Fibroblast of villous mesenchyme (primary cell): ENCODE measurements at places on chromosomes 12 and 14. TPM values are rescaled to one million over a fixed set of nuclear protein-coding genes. Genes with fewer than 3 reads are reported as not detected.

DNA sequence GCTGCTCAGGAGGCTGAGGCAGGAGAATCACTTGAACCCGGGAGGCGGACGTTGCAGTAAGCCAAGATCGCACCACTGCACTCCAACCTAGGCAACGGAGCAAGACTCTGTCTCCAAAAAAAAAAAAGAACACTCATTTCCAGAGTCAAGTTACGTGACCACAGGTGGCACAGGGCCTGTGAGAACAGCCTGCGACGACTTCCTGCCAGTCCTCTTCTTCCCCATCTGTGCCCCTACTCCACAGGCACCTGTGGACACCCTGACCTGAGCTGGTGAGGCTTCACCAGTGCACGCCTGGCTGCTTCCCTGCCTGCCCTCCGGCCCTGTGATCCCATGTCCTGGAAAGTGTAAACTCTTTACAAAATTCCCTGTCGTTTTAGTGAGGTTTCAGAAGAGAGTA, 77.7 kb downstream of the PPP2R5C start:
- no peak for DNase-seq

DNA sequence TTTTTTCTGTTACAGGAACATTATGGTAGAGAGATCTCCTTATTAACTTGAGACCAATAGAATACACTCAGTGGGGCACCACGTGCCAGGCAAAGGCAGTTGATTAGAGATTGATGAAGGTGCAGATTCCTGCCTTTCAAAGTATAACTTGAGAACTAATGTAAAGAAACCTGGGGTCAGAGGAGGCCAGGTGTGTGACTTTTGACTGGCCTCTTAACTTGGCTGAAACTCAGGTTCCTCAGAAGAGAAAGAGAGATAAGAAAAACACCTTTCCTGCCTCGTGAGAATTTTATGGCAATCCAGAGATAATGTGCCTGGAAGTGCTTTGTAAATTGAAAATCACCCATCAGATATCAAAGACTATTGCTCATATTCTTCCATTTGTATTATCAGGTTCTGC, 110.7 kb upstream of the GZMB start:
- DNase-seq: no peak

GRCh38 chr12:52714887-52715281, 11.6 kb upstream of the KRT77 start:
- no peak for DNase-seq

DNA sequence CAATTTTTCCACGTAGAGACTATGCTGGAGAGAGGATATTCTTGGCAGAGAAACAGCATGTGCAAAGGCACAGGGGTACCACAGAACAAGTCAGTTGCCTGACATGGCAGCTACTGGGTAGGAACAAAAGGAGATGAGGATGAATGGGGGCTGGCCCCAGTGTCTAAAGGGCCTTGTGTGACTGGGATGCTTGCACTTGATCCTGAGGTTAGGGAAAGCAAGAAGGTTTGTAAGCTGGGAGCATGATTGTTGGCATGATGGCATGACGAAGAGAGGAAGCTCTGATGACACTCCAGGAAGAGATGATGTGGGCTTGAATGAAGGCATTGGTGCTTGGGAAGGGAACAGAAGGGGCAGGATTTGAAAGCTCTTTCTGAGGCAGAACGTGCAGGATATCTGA, 139.1 kb downstream of the ZFP36L1 start:
- no peak for DNase-seq

DNA sequence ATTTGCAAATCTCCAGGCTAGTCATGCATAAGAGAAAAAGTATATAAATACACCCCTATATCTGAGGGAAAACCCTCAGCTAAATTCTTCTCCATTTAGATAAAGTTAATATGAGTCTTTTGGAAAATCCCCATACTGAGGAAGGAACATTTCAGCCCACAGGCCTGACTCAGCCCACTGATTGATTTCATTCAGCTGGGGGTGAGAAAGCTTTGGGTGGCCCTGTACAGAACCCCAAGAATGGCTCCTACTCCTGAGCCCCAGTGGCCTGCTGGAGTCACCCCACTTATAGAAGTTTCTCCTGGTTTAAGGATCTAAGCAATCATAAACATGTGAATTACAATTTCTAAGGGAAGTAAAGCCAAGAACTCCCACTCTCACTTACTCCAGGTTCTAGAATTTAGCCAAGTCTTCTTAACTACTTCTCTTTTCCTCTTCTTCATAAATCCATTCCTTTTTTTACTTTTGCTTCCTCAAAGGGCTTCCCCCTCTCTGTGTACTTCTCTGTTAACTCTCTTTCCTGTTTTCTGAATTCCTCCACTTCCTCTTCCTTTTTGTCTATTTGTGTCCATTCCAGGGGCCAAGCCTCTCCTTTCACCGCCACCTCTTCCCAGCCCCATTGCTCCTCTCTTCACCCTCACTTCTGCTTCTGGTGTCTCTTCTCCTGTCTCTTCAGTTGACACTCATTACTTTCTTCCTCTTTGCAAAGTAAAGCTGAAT, 21.0 kb downstream of the RTN1 start:
- DNase-seq: no peak

DNA sequence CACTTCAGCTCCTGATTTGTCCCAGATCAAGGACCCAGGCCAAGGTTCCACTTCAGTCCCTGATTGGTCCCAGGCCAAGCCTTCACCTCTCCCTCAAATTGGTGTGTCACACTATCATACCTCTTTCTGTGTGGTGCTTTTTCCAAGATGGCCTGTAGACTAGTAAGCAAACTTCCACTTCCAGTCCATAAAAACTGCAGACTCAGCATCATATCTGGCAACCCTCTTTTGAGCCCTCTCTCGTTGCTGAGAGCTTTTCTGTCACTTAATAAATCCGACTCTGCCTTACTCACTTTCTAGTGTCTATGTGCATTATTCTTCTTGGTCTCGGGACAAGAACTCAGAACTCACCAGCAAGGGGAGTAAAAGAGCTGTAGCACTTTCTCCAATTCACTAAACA, 1395.1 kb downstream of the LRFN5 start:
- DNase-seq: no peak

GRCh38 chr12:70319605-70320004, 46.5 kb upstream of the KCNMB4 start:
- DNase-seq: no peak

DNA sequence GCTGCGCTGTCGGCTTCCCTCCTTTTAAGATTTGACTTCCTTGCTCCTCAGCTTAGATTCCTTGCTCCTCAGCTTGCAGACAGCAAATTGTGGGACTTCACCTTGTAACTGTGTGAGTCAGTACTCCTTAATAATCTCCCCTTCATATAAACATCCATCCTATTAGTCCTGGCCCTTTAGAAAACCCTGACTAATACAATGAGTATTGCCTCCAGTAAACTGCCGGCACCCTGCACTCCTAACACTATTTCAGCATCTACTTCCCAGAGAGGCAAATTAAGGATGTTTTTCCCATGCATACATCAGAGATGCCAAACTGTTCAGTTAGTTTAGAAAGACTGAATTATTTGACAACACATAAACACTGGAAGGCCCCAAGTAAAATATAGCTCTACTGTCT, 611.3 kb upstream of the TMEM132C start:
- peak; percentile 7 for DNase-seq

GRCh38 chr12:111993292-111994150, 19.4 kb downstream of the TMEM116 start:
- no peak for DNase-seq

DNA sequence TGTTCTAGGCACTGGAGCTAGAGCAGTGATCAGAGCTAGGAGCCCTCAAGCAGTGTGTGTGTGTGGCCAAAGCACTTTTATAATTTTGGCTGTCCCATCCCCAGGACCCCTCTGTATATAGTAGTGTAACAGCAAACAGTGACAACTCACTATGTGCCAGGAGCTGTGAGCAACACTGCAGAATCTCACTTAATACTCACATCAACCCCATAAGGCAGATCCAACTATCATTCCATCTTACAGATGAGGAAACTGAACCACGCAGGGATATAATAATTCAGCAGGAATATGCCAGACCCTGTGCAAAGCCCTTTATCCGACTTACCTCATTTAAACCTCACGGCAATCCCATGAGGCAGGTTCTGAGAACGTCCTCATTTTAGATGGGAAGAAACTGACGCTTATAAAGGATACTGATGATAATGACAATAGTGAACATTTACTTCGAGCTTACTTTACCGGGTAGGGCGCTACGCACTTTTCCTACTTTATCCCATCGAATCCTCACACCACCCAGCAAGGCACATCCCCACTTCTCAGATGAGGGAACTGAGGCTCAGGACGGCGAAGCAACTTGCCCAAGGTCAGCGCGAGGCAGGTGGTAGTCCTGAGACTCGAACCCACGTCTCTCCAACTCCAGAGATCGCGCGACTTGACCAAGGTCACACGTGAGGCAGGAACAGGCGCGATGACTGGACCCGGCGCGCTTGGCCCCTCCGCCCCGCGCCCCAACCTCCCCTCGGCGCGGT, 687 bp downstream of the RAB35 start:
- peak; percentile 31 for DNase-seq

DNA sequence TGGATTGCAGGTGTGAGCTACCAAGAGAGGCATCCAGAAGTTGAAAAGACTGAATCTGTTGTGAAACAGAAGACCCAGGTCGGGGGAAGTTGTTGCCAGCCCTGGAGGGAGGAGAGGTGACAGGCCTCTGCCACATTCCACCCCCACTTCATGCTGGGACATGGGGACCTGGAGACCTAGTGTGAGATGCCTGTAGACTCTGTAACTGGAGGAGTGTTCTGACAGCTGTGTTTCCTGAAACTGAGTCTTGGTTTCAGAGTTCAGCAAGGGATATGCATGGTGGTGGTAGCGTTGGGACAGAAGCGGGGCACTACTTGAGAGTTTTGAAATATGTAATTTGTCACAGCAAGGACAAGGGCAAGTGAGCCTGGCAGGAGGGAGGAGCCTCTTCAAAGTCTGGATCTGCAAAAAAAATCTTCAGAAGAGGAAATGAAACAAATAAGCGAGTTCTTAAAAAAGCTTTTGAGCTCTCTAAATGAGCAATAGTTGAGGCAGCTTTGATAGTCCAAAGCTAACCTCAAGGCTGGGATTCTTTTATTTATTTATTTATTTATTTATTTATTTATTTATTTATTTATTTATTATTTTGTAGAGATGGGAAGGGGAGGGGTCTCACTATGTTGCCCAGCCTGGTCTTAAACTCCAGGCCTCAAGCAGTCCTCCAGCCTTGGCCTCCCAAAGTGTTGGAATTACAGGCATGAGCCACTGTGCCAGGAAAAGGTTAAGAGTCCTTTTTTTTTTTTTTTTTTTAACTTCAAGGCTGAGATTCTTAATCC, 58.9 kb upstream of the EEA1 start:
- no peak for DNase-seq

- DNase-seq: no peak
These were observed 48.0 kb downstream of the TMEM116 start for GRCh38 chr12:111964935-111965334.

- no peak for DNase-seq
These were observed 25.3 kb downstream of the NUAK1 start for GRCh38 chr12:106113446-106113823.

DNA sequence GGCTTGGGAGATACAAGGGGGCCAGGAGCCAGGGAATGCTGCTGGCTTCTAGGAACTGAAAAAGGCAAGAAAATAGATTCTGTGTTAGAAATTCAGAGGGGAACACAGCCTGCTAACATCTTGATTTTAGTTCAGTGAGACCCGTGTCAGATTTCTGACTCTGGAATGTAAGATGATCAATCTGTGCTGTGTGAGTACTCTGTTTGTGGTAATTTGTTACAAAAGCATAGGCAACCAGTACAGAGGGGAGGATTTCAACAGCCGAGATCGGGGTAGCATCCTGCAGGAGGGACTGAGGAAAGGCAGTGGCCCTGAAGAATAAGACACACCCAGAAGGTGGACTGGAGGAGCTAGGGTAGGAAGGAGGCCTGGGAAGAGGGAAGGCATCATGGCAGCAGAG, 410.0 kb upstream of the CCDC196 start:
- no peak for DNase-seq

GRCh38 chr12:2924019-2924418, 33.3 kb downstream of the TULP3 start:
- DNase-seq: peak; percentile 7

GRCh38 chr14:94728950-94729349, 41.0 kb downstream of the GSC start:
- no peak for DNase-seq

DNA sequence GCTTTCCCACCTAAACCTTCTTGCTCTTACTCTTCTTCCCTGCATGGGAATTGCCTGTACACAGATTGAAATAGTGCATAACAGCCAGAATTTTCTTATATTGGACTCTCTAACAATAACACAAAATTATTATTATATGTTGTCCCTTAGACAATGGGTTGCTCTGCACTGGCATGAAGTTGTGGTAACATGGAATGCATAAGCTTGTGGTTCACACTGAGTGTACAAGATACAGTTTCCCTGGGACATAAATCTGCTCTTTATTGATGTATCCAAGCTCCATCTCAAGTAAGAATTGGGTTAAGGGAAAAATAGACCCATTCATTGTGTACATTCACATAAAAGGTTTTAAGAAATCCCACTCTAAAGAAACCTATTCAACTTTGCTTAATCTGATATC, 114.4 kb upstream of the NTF3 start:
- DNase-seq: no peak

DNA sequence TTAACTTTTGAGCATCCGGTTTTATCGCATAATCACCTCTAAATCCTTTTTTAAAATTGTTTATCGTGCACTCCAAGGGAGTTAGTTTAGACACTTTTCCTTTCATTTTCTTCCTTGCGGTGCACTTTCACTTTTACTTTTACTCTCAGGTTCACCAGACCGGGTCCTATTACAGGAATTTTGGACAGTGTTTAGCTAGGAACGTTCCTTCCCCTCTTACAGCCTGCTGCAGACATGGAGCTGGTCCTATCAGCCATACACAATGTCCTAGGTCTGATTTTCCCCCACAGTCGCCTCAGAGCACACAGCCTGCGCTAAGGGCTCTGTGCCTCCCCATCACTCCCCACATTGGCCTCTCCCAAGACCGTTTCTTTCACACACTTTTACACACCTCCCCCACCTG, 103.9 kb downstream of the ALG10 start:
- peak; percentile 0 for DNase-seq

TMEM132C gene
- not detected in 2 replicates for total RNA-seq

RTN1 gene
- total RNA-seq: 0.43 and 0.64 TPM in 2 replicates

IL31 gene
- total RNA-seq: not detected in 2 replicates

CCDC60 gene
- not detected in 2 replicates for total RNA-seq

GRIP1 gene
- total RNA-seq: 0.32 and 1.7 TPM in 2 replicates

PTCSC3 gene
- not detected in 2 replicates for total RNA-seq

SMCO2 gene
- total RNA-seq: under 0.01 TPM in 1 of 2 replicates, not detected in the other

KCNA5 gene
- total RNA-seq: not detected in 2 replicates

LRRK2 gene
- total RNA-seq: 1.3 and 1.6 TPM in 2 replicates

SLC2A14 gene
- under 0.01 and 0.32 TPM in 2 replicates for total RNA-seq

MYF5 gene
- not detected in 2 replicates for total RNA-seq

B4GALNT3 gene
- under 0.01 TPM in 2 replicates for total RNA-seq
